ENCODE measurements at places on chromosomes 16 and 17.

- DNase-seq, result no peak
Observed at GRCh38 chr16:54411544-54411943, 125.0 kb upstream of the IRX3 start.

DNA sequence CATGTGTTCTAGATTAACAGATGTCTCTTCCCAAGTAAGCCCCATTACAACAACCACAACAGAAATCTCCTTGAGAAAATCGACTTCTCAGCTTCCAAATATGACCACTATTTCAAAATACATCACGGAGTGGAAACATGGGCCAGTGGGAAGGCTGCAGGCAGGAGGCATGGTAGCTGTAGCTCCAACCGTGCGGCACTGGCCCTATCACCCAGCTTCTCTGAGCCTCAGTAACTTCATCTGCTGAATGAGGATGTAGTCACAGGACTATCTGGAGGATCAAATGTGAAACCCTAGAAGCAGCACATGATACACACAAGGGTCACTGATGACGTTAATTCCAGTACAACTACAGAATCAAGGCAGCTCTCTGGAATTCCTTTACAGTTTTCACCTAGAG, 112.2 kb downstream of the VPS53 start:
- no peak for DNase-seq

GRCh38 chr17:56247816-56248215, 94.5 kb downstream of the ANKFN1 start:
- DNase-seq, result no peak

DNA sequence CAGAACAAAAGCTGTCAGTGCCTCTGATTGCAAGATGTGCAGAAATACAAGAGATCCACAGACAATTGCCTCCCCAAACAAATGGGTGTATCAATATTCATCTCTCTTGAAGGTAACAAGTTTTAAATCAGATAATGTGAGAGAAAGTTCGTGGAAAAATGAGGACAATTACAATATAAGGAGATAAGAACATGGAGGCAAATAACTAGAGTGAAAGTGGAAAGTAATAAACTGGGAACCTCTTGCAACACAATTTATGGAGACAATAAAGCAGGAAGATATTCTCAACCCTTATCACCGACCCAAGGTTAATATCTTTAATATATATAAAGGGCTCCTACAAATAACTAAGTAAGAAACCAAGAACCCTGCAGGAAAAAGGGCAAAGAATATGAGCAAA, 14.2 kb upstream of the KRT19 start:
- no peak for DNase-seq

- peak; percentile 75 for DNase-seq
Observed at GRCh38 chr16:3214904-3215600, 19.9 kb downstream of the ZNF200 start.

GRCh38 chr16:14284930-14285512, 213.9 kb downstream of the MRTFB start:
- DNase-seq, result no peak

DNA sequence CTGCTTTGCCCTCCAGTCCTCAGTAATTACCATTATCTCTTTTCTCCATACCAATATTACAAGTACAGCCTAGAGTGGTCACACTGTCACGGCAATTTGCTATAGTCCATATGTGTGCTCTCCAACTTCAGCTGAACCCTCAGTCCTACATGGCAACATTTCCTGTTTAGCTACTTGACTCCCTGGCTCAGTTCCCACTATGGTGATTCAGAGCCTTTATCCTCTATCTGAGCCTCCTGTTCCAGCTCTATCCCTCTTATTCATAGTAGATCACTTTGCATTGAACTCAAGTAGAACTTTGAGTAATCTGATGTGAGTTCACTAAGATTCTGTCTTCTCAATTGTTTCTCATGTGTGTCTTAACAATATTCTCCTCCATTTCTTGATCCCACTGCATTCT, 43.7 kb upstream of the GOSR1 start:
- DNase-seq, result no peak

DNA sequence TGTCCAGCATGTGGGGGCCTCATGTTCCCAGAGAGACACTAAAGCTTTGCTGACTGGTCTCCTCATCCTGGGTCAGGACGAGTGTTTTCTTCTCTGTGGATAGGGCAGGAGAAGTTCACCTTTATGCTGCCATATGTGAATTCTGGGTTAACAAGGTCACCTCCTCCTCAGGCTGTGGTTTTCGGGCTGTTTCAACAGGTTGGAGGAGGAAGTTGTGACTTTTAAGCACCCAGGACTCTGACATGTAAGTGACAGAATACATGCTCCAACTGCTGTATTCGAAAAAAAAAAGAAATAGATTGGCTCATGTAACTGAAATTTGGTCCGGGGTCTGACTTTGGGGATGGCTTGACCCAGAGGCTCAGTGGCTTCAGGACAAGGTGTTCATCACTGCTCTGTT, 54.2 kb downstream of the SNX20 start:
- DNase-seq, result no peak

DNA sequence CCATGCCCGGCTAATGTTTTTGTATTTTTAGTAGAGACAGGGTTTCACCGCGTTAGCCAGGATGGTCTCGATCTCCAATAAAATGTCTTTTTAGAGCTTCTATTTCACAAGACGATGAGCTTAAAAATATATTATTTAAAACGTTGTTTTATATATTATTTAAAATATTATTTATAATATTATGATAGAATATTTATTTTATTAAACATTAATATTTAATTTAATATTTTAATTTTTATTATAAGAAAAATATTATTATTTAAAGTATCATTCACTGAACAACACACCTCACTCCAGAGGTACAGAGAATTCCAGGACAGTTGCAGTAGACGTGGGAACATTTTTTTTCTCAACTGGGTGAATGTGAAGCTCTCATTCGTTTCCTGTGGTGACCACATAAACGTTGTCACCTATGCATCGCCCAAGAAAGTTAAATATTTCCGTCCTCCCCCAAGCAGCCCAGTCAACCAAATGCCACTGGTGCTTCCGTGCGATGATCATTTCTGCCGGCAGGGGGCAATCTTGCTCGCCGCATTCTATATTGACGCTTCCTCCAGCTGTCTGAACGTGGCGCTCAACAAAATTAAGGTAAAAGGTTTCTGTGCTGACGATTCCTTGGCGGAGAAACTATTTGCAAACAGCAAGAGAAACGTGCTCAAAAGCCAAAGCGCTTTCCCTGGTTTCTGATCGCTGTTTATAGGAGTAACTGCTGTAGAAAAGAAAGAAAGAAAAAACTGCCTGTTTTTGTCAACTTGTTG, 41.7 kb upstream of the PRSS54 start:
- peak; percentile 66 for DNase-seq

- no peak for DNase-seq
Observed at GRCh38 chr17:78423961-78424675, 45.7 kb downstream of the PGS1 start.

- no peak for DNase-seq
Observed at GRCh38 chr17:18967916-18968315, 16.0 kb downstream of the SLC5A10 start.

Data from central memory CD4-positive, alpha-beta T cell (primary cell).